Stimulated activated CD4-positive, alpha-beta T cell treated with anti-CD3 and anti-CD28 coated beads, Interleukin-1b, Interleukin-23, amount 100 ng/mL, for 1 hour (primary cell): ENCODE measurements at places on chromosomes 7 and 10.

DNA sequence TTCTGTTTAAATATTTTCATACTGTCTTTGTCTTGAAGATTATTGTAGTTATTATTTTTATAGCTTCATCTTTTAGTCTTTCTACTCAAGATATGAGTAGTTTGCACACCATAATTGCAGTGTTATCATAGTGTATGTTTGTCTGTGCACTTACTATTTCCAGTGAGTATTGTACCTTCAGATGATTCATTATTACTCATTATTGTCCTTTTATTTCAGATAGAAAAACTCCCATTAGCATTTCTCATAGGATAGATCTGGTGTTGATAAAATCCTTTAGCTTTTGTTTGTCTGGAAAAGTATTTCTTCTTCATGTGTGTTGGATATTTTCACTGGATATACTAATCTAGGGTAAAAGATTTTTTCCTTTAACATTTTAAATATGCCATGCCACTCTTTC, 646.2 kb upstream of the GRM3 start:
- DNase-seq = no peak

GRCh38 chr7:47147213-47147631, 434.7 kb downstream of the TNS3 start:
- DNase-seq = no peak

- DNase-seq = no peak
Observed at GRCh38 chr7:152568972-152569371, 107.0 kb downstream of the XRCC2 start.

- no peak for DNase-seq
Observed at GRCh38 chr7:34175837-34176236, 270.5 kb downstream of the BMPER start.

DNA sequence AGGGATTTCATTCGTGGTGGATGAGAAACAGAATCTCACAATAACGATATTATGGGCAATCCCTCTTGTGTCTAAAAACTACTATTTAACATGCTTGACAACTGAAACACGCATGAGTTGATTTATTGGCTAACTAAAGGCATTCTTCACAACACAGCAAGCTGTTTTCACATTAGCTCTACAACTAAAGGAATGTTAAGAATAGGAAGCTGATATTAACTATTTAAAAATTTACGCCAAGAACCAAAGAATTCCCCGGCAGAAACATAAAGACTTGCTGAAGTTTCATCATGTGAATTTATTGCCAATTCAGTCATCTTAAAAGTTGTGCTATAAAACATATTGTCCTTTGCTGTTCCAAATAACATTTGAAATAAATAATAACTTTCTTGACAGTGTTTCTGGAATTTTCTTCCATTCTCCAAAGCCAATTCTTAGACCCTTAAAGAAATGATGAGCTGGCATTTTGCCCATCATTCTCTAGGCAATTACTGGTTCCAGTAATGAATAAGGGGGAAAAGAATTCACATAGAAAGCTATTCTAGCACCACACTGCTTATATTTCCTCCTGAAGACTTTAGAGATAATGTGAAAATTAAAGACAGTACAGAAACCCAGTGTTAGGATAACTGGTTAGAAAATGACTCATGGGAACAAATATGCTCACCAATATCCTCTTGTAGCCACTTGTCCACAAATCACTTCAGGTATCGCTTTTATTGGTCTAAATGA, 233.1 kb downstream of the PARD3 start:
- DNase-seq = no peak

GRCh38 chr7:101137651-101138212, 10.8 kb downstream of the SERPINE1 start:
- no peak for DNase-seq

GRCh38 chr10:6518791-6519429, 61.2 kb downstream of the PRKCQ start:
- DNase-seq = no peak

GRCh38 chr7:26087321-26088091, 64.5 kb upstream of the NFE2L3 start:
- no peak for DNase-seq

GRCh38 chr10:118850418-118851061, 95.8 kb upstream of the CACUL1 start:
- peak; percentile 53 for DNase-seq

DNA sequence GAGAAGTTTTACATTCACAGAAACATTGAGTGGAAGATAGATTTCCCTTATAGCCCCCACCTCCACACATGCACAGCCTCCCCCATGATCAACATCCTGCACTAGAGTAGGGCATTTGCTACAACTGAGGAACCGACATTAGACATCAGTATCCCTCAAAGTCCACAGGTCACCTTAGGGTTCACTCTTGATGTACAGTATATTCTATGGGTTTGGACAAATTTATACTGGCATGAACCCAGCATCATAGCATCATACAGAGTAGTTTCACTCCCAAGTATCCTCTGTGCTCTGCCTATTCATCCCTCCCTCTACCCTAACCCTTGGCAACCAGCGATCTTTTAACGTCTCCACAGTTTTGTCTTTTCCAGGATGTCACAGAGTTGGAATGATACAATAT, 64.4 kb downstream of the VSTM4 start:
- DNase-seq = no peak
